ENCODE measurements at places on chromosomes 5 and 9.

- no peak for DNase-seq
Measured at GRCh38 chr5:73826301-73827105, 200.5 kb downstream of the ARHGEF28 start.

- no peak for DNase-seq
Measured at GRCh38 chr9:99285965-99286364, 63.9 kb downstream of the SEC61B start.

- no peak for DNase-seq
Measured at GRCh38 chr5:104915226-104915625, 1352.6 kb upstream of the NUDT12 start.

GRCh38 chr5:67816456-67816855 is 399.1 kb upstream of the PIK3R1 start:
- no peak for DNase-seq

DNA sequence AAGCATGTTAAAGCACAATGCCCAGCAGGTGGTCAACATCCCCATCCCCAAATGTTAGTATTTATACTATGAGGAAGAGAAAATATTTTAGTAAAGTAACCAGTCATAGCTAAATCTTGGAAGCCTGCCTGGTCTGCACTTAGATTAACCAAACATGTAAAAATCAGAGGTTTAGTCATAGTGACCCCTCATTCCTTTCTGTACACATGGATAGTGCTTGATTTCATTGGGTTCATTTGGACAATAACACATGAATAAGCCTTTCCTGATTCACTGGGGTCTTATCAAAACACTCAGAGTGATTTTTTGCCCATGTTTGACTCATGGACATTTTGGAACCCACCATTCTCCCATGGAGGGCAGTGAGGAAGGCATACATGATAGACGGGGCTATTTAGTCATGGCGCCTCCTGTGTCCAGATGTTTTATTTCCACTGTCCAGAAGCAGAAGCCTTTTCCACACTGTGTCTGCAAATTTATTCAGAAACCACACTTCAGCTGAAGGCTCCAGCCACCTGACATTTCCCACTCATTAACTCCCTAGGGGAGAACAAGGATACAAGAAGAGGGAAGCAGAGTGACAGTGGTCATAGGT is 32.5 kb downstream of the OR1J1 start:
- DNase-seq, result no peak

- no peak for DNase-seq
Measured at GRCh38 chr9:110755179-110755578, 86.6 kb downstream of the MUSK start.

- DNase-seq, result no peak
Measured at GRCh38 chr9:114621975-114622609, 11.0 kb downstream of the TMEM268 start.

GRCh38 chr5:171945066-171945465 is 61.4 kb downstream of the FBXW11 start:
- no peak for DNase-seq

DNA sequence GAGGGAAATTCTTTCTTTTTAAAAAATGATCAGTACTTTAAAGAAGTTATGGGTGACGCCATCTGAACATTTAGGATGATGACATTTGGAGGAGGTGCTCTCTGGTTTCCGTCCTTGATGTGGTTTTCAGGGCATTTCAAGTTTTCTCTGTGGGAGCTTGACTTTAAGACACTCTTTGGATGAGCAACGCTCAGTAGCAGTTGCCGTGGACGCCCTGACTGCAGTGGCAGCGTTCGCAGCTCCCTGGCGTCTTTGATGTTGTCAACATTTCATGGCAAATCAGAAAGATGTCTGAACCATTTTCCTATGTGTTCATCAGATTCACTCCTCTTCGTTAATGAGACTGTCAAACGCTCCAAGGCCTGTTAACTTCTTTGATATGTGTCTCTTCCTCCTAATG is 86.1 kb downstream of the ZNF354C start:
- DNase-seq, result peak; percentile 82

GRCh38 chr9:93657331-93658111 is 81.1 kb downstream of the PHF2 start:
- DNase-seq, result no peak

DNA sequence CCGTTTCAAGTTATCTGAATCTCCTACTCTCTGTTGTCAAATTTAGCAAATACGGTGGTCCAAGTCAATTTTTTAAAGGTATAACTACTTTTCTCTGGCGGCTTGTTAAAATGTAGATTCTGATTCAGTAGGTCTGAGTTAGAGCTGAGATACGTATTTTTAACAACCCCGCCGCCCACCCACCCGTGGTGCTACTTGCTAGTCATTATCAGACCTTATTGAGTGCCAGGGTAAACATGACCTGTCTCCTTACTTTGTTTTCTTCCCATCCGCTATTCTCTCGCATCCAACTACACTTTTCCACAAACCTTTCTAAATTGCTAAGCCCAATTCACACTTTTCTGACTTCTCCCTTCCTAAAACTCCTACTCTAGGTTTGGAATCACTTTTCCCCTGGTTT is 694 bp upstream of the PLAA start:
- peak; percentile 81 for DNase-seq

DNA sequence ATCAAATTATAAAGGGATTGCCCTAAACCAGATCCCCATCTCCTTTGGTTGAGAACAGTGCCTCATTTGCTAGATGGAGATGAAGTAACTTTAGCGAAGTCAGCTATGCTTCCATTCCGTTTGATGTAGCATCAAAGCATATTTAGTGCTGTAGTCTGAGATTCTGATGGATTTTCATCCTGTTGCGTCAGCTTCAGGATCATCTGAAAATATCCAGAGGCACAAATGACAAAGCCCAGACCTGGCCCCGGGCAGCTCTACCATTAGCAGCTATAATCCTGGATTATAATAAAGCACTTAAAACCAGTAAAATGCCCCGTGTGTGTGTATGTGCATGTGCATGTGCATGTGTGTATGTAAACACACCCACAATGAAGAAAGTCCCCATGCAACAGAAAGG is 44.7 kb downstream of the ERAP1 start:
- no peak for DNase-seq

DNA sequence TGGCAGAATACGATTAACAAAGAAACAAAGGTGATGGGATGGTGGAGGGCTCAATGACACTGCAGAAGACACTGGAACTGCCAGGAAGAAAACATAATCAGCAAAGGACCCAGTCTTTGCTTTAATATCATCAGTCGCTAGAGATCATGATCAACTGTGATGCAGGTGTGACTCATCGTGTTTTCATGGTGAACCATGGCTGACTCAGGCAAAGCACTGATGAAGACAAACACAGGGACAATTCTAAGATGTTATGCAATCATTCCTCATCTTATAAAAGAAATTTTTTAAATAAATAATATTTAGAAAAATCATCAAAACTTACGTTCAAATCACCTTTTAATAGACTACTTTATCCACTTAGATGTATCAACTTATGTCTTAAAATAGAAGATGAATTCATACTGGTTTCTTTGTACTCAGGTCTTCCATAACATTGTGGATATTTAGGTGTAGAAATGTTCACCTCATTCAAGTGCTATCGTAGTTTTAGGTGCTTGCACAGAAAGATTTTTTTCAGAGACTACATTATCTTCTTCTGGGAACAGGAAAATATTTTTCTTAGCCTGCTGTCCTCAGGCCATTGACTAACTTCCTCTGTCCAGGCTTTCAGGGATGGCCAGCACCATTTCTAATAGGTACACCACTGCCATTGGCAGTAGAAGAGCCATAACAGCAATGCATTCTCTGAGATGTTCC is 673.4 kb upstream of the MEF2C start:
- DNase-seq, result no peak

All from activated CD8-positive, alpha-beta T cell treated with anti-CD3 and anti-CD28 coated beads for 36 hours (primary cell).